NCI-H1417 treated with DMSO at 0.1 percent for 48 hours (cell line): ENCODE measurements at places on chromosomes 1 and 21.
A peak's percentile ranks its signal among the peaks of the same experiment; 100 is the strongest.

GRCh38 chr1:222387007-222387814 lies 160.7 kb downstream of the HHIPL2 start:
- no peak for DNase-seq

GRCh38 chr1:1669468-1670440 lies 10.9 kb upstream of the CDK11B start:
- no peak for DNase-seq

DNA sequence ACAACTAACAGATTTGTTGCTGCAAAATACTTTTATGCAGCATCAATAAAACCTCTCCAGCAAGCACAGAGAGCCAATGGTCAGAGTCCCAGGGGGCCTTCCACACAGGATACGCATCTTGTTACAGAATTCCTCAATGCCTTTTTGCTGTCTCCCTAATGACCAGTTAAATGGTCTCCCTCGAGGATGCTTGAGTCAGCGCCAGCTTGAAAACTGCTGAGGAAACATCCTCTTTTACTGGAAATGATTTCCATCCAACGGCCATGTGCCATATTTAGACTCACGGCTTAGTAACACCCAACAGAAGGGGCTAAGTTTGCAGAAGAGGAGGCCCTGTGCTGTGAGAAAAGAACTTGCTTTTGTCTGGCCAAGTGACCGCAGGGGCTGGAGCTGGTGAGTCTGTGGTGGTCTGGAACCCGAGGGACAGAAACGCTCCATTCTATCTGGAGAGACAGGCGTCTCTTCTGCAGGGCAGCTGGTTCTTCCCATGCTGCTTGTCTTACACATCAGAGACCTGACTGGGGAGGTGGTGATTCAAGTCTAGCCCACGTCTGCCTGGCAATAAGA lies 496.4 kb downstream of the SETD4 start:
- peak; percentile 22 for DNase-seq

DNA sequence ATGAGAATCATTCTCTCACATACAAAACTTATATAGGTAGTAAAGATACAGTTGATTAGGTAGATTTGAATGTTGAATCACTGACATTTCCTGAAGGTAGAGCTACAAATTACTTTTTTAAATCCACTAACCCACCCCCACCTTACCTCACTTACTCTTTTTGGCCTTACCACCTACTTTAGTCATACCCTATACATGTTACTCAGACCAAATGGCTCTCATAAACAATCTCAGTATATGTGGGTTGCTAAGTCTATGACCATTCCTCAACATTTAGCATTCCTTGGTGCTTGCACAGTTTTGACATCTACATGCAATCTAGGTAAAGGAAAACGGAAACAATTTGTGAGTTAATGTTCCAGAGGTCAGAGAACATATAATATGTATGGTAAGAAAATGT lies 26.3 kb downstream of the SYDE2 start:
- DNase-seq: no peak

DNA sequence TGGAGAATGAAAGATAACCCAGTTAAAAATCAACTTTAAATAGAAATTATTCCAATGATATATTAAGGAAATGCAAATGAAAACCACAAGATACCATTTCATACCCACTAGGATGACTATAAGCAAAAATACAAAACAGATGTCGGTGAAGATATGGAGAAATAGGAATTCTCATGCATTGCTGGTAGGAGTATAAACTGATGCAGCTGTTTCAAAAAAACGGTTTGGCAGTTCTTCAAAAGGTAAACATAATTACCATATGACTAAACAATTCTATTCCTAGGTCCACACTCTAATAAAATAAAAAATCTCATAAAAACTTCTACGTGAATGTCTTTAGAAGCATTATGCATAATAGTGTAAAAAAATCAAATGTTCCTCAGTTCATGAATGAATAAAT lies 763.3 kb upstream of the BRINP3 start:
- no peak for DNase-seq

- DNase-seq: no peak
These were observed 948 bp downstream of the STK40 start for GRCh38 chr1:36384542-36385409.

DNA sequence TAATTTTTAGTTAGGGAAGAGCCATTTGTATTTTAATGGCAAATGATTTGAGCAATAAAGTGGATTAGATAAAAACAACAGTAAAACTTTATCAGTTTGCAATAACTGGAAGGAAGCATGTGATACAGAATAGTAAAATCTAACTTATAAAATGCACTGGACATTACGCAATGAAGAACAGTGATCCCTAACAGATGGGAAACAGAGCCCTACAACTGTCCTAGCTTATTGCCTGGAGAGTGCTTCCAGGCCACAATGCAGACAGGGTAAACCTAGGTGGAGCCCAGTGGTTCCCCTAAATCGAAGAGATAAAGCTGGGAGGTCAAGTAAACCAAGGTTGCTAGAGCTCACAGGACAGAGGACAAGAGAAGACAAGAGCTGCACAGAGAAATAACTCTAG lies 7.0 kb downstream of the OMA1 start:
- no peak for DNase-seq

DNA sequence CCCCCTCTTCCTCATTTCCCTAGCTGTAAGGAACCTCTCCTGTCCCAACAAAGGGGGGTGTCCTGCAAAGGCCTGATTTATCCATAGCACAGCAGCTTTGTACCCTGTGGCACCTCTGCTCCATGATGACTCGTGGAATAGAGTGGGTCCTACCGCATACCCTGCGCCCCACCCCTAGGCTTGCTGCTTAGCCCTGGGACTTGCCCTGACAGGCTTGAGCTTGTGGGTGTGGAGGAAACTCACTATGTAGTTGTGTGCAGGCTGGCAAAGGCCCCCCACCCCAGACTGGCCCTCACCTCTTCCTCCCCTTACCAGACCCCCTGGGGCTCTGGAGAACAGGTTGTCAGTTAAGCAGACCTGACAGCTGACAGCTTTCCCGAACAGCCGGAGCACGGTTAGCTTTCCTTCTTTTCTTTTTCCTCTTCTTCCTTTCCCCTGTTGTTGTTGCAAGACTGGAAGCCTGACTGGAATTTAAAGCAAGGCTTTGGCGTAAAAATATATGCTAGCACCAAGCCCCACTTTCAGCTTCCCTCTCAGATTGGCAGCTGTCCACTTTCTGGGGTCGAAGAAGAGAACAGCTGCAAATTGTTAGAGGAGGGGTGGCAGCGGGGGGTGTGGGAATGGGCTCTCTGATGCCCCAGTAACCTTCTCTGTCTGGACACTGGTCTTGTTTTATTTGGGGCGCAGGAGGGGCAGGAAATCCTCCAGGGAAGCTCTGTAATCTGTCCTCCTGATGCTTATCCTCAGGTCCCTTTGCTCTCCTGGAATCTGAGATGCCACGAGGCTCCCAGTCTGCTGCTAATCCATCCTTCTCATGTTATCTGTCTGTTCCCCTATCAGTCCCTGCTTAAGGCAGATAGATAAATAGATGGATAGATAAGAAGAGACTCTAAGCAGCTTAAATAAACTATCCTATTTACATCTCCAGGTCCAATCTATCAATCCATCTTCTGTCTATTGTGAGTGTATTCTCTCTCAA lies 134.6 kb downstream of the BRINP2 start:
- no peak for DNase-seq

DNA sequence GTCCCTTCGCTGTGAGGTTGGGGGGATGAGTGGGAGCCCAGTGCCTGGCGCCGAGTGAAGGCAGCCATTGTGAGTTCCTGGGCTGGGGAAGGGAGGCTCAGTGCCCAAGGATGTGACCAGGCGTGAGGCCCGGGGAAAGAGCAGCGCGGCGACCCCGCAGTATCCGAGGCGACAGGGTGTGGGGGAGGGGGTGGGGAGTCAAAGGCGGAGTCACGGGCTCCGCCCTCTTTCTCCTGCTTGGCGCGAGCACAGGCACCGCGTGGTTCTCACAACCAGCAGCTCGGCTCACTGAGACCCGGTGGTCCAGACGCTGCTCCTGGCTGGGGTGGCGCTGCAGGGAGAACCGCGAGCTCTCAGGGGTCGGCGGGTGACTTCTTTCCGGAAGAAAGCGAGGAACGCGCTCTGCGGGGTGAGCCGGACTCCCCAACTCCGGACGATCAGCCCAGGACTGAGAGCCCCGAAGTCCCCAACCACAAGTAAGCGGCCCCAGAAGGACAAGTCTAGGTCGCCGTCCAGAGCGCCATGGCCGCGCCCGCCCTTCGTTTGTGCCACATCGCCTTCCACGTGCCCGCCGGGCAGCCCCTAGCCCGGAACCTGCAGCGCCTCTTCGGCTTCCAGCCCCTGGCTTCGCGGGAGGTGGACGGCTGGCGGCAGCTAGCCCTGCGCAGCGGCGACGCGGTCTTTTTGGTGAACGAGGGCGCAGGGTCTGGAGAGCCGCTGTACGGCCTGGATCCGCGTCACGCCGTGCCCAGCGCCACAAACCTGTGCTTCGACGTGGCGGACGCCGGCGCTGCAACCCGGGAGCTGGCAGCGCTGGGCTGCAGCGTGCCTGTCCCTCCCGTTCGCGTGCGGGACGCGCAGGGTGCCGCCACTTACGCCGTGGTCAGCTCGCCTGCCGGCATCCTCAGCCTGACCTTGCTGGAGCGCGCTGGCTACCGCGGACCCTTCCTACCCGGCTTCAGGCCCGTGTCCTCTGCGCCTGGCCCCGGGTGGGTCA lies at the start of gene HPDL:
Gene HPDL (plus strand): TSS at position 269 of the 997 bp plus-strand sequence. CDS start 254 bp downstream, at position 523.
- no peak for DNase-seq

DNA sequence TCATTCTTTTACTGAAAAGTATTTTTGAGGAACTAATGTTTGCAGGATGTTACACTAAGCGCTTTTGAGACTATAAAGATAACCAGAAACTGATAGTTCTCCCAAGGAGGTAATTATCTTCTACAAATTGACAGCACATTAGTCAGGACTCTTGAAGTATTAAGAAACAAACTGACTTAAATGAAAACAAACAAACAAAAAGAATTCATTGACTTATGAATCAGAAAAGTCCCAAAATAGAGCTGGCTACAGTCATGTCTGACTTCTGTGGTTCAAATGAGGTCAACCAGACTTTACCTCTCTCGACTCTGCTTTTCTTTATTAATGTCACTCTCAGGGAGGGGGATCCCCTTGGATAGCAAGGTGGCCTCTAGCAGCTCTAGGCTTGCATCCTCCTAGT lies 296.8 kb downstream of the TPR start:
- no peak for DNase-seq

DNA sequence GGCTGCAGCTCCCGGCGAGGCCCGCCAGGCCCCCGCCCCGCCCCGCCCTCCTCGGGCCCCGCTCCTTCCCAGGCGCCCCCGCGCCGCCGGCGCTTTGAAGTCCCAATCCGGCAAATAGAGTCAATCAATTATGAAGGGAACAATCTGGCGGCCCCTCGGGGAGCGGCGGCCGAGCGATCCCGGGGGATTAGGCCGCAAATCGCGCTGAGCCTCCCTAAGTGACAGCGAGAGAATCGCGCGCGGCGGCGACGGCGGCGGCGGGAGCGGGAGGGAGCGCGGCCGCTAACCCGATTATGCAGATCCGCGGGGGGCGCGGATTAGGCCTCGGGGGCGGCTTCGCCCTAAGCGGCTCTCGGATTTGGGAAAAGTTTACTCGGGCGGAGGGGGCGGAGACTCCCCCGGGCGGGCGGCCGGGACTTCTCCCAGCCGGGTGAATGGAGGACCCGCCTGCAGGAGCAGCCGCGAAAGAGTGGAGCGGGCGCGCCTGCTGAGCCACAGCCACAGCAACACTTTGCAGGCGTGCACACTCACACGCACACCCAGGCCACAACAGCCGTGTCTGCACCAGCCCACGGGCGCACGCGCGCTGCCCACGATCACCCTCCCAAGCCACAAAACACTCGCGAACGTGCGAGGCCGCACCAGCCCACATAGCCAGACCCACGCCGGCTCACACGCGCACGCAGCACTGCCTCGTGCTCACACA lies 23.0 kb upstream of the DMBX1 start:
- DNase-seq: no peak

DNA sequence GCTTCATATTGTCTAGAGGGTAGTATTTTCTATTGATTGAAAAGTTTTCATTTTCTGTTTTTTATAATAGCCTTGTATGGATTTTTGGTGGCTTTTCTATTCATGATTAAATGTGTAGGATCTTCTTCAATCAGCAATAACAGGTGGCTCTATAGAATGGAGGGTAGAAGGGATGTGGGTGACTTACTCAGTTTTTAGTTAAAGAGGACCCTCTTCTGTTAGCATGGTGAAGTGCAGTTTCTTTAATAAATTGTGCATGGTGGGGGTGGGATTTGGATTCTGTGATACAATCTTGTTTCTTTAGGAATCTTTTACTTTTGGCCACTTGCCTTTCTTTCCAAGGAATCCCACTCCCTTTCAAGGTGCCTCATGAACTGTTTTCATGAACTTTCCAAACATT lies 64.7 kb downstream of the SLC35A3 start:
- no peak for DNase-seq

GRCh38 chr1:18907021-18907916 lies 4.9 kb upstream of the ALDH4A1 start:
- DNase-seq: no peak

- DNase-seq: no peak
These were observed 42.5 kb downstream of the LAMC2 start for GRCh38 chr1:183228347-183229220.

GRCh38 chr1:28927648-28928313 lies 13.4 kb downstream of the EPB41 start:
- DNase-seq: no peak

- no peak for DNase-seq
These were observed 496.9 kb upstream of the CAMK1G start for GRCh38 chr1:209086486-209087192.

DNA sequence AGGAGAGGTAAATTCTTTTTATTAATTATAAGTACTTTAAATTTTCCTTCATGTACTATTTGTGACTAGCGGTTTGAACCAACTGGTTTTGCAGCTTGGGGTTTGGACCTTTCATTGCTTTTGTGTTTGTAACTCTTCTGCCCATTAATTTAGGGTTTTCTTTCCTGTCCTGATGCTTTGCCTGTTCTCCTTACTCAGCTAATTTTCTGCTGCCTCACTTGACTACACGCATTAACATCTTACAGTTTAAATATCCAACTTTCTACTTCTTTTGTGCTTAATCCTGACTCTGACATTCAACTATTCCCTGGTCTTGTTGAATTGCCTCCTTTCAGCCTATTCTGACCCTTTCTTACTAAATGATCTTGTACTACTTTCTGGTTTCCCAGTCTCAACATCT lies 135.6 kb downstream of the PTPRC start:
- no peak for DNase-seq

DNA sequence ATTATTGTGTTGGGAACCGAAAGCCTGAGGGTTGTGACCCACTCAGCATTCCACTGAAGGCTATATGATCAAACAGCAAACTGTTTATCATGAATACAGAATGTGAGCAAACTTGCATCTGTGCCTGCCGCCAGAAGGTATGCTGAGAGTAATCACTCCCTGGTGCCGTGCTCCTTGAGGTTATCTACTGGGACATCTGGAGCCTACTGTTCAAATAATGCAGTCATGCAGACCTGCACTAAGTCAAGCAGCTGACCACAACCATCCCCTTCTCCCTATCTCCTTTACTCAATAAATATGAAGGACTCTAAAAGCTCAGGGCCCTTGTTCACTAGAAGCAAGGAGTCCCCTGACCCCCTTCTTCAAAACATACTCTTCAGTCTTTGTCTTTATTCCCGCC lies 13.5 kb downstream of the GSTM5 start:
- no peak for DNase-seq
